Stimulated activated CD4-positive, alpha-beta T cell treated with anti-CD3 and anti-CD28 coated beads, Interleukin-1b, Interleukin-23, amount 100 ng/mL, for 1 hour (primary cell): ENCODE measurements at places on chromosomes 3 and 15.

GRCh38 chr15:65044724-65045481 lies at the start of gene SLC51B:
Gene SLC51B, plus strand, starts transcription at chr15:65045387. Its CDS starts 4,618 bp downstream, at chr15:65050005.
- DNase-seq, result no peak

GRCh38 chr3:129022114-129023007 lies 21.3 kb downstream of the EFCC1 start:
- no peak for DNase-seq

DNA sequence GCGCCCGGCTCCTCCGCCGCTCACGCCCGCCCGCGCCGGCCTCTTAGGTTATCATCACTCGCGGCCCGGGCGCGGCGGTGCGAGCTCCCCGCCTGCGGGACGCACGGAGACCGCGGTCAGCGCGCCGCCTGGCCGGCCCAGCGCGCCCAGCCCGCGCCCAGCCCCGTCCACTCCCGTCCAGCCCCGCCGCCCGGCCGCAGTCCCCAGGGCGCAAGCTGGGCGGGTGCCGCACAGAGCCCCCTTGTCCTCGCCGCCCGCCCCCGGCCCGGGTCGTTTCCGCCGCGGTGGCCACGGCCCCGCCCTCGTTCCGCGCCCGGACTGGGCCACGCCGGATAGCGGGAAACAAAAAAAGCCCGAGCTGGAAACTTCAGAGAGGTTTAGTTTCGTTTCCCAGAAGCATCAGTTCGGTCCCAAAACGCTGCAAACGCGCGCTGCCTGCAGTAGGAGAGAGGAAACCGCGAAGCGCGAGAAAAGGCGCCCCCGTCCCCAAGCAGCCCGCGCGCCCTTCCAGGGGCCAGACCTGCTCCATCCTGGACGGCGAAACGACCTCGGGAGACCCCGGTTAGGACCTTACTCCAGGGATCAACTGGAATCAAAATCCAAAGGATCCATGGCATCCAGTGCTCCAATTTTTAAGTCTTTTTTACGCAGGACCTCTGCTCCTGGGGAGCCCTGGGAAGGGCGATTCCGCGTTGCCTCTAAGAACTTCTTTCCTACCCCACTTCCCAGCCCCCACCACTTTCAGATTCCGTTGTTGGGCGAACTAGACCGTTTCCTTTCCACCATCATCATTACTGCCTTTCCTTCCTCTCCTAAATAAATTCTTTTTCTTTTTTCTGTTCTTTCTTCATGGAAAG lies at the start of gene ATP10A:
Gene ATP10A (minus strand): TSS at position 217 of the 857 bp plus-strand sequence. CDS start 231 bp downstream, outside the sequence.
- DNase-seq, result no peak

GRCh38 chr3:24401811-24402185 lies 92.9 kb downstream of the THRB start:
- no peak for DNase-seq

DNA sequence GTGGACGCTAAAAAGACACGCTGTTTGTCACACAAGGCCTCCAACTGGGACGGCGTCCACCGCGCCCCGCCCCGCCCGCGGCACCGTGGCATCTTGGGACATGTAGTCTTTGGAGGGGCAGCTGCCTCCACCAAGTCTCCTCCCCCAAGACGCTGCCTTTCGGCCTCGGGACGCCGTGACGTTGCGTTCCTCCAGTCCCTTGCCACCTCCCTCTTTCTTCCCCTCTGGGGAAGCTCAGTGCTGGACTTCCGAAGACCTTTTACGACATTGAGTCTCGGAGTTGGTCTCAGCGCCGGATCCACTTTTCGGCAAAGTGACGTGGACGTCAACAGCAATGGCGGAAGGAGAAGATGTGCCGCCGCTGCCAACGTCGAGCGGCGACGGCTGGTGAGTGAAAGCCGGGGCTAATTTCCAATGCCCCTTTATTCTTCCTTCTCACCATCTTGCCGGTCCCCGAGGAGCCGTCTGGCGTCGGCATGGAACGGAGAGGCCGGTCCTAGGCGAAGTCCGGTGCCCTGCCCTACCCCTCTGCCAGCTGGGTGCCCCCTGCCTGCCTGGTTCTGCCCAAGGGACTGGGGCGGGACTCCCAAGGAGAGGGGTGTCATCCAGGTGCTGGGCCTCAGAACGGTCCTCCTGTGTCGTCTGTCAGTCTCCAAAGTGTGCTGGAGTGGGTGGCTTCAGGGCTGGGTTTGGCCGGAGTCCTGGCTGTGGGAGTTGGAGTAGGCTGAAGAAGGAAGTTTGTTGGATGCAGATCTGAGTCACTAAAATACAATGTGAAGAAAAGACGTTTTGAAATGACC lies at the start of gene TBC1D23:
Gene TBC1D23 (plus strand): TSS at position 308 of the 800 bp plus-strand sequence. CDS start 27 bp downstream, at position 335.
- DNase-seq, result peak; percentile 90

DNA sequence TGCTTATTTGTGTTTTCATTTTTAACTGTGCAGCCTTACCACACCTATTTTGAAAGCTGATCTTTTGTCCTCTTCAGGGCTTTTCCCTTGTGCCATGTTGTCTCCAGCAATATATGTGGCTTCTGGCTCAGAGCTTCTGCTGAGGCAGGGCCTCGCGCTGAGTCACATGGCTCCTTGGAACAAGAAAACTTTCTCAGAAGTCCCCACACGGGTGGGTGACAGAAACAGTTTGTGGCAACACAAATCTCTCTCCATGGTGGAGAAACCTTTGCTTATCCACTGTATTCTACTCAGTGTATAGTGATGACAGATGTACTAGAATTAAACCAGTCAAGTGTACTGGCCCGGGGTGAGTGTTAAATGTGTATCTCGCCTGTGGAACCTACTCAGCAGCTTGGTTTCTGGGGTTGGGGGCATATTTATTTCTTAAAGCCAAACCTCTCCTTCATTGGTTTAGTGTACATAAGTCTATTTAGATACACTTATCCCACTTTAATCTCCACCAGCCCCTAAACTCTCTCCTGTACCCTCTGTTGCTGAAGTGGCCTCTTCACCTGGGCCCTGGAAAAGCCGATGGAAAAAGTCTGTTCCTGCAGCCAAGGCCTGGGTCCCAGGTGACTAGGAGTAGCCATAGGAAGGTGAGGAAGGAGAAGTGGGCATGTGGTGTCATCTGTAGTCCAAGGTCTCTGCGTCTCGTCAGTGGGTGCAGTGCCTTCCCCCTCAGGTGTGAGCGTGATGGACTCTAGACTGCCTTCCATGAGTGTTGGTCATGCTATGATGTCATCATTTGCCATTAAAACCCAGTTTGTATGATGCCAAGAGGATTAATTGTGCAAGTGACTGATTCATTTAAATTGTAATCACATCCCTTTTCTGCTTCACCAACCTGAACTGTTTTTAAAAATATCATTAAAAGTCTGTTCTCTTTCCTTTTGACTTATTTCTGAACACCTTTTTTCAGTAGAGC lies 3.2 kb upstream of the FBXL22 start:
- no peak for DNase-seq
